Type B pancreatic cell (in vitro differentiated cells): ENCODE measurements at places on chromosomes 6 and 20. TPM values are rescaled to one million over a fixed set of nuclear protein-coding genes. Genes with fewer than 3 reads are reported as not detected.
A peak's percentile ranks its signal among the peaks of the same experiment; 100 is the strongest.

SMLR1 gene
- total RNA-seq, result 0.53 and 1.3 TPM in 2 replicates

EPB41L1 gene
- 62.7 and 68.1 TPM in 2 replicates for total RNA-seq

STMND1 gene
- 0.43 and 2.2 TPM in 2 replicates for total RNA-seq

DNA sequence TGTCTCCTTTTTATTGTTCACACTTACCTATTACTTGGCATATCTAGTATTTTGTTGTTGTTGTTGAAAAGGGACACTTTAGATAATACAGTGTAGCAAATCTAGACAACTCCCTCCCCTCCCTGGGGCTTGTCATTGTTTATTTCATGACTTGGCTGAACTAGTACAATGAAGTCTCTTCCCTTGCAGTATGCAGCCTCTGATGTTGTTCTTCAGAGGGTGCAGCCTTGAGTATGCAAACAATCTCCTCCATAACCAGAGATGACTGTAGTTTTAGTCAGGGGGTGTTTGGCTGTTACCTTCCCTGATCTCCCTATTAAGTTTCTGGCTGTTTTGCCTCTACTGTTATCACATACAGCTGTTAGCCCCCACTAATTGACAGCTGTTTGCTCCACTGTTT is 315.4 kb upstream of the RUNX2 start:
- DNase-seq, result no peak

DNA sequence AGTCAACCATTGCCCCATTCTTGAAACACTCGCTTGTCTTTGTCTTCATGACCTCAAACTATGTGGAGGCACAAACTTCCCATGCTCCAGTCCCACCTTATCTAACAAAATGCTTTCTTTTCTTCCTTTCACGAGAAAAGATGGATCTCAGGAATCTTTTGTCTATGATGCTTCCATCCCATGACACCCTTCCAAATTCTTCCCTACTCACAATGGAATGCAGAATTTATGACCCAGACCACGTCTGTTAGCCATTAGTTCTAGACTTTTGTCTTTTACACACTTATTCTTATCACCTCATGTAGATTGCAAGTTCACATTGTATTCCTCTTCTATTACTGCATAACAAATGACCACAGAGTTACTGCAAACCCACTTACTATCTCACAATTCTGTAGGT is 24.2 kb upstream of the LAMP5 start:
- DNase-seq, result no peak

GRCh38 chr6:25424303-25424702 is 145.1 kb downstream of the CARMIL1 start:
- DNase-seq, result no peak

RAD21L1 gene
- total RNA-seq, result not detected in 2 replicates

DNA sequence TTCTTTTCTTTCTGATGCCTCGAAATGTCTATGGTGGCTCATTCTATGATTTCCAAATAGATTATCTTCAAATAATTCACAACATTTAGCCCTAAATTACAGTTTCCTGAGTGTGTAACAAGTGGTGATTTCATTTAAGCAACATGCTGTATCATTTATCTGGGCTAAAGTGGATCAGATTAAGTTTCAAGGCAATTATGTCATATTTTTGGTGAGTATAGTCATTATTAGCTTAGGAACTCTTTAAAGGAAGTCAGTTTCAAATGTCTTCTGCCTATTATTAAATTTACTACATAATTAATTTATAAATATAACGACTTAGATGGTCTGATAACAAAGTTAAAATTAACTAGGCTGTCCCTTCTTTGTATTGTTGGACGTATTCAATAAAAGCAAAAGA is 847.9 kb upstream of the FLRT3 start:
- DNase-seq, result no peak

C20orf96 gene
- total RNA-seq, result 12.6 and 27.0 TPM in 2 replicates

DNA sequence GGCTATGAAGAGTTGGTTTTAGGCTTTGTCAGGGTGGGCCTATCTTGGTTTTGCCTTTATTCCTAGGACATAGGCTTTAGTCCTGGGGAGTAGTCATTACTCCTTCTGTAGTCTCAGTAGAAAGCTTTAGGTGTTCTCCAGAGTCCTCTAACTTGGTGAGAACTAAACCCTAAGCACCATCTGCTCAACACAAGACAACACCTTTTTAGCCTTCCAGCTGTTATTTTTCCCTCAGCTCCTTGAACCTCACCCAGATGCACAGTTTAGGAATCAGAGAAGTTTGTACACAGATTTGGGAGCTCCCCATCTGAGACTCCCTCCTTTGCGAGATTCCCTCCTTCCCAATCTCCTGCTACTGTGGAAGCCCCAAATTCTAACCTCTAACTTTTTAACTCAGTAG is 141.3 kb downstream of the QRSL1 start:
- no peak for DNase-seq

DNA sequence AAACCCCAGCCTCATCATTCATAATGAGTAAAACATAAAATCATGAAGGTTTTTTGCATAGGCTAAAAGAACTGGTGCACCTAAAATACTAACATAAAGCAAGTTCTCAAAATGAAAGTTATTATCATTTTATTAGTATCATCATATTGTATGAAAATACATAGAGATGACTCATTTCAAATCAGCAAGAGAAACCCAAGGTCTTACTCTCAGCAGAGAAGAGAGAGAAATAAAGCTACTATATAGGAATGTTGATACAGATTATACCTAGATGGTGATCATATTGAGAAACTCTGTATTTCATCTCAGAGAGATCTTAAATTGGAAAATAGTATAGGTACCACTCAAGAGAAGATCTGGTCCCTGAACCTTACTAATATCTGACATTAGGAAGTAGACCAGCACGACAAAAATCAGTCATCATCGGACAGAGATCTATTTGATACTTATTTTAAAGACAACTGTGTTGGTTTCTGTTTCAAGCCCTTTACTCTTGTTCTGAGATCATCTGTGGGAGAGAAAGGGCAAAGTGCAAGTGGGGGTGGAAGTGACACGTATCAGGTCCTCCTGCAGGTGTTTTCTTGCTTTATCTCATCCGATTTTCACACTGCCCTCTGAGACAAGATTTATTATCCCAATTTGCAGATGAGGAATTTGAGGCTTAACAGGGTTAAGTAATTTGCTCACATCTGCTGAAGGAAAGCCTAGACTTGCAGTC is 532.3 kb downstream of the MAFB start:
- DNase-seq, result no peak

FRK gene
- total RNA-seq, result 6.2 and 13.2 TPM in 2 replicates

GRCh38 chr6:98136333-98136732 is 698.0 kb upstream of the POU3F2 start:
- no peak for DNase-seq

- DNase-seq, result no peak
These were observed 16.0 kb downstream of the HFE start for GRCh38 chr6:26103141-26103769.

- no peak for DNase-seq
These were observed 109.1 kb downstream of the LY86 start for GRCh38 chr6:6697620-6698019.

DNA sequence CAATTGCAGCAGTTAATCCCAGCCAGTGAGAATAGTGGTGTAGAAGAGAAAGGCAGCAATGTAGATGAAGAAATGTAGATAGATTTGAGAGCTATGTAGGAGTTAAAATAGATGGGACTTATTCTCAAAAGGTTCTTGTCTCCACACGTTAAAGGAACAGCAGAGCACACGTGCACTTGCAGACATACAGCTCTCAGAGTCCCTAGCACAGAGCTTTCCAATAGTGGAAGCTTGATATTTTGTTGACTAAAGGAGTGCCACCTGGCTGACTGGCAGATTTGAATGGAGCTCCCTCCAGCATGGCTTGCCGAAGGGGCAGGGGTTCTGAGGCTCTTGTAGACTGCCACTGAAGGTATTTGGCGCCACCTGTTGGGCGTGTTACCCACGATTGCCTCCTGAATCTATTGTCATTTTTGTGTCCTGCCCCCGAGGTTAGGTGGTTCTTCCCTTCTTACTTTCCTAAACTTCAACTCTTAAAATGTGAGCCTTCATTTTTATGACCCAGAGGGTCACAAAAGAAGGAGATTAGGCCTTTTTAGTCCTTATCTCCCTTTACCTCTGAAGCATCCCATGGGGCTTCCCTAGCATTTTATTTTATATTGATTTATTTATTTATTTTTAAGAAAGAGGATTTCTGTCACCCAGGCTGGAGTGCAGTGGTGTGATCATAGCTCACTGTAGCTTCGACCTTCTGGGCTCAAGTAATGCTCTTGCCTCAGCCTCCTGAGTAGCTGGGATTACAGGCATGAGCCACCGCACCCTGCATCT is 16.4 kb downstream of the BRD2 start:
- DNase-seq, result peak; percentile 86

DNA sequence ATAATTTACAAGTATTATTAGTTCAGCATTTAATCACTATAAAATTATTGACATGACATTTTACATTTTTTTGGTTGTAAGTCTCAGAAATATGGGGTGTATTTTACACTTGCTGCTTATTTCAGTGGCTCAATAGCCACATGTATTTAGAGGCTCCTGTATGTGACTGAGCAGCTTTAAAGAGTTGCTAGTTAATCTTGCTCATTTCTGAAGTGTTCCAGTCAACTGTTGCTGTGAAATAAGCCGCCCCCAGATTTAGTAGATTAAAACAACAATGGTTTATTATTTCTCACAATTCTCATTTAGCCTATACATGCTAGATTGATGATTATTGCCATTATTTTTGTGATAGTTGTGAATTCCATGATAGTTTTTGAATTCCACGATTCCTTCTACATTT is 23.0 kb downstream of the CD109 start:
- no peak for DNase-seq

DNA sequence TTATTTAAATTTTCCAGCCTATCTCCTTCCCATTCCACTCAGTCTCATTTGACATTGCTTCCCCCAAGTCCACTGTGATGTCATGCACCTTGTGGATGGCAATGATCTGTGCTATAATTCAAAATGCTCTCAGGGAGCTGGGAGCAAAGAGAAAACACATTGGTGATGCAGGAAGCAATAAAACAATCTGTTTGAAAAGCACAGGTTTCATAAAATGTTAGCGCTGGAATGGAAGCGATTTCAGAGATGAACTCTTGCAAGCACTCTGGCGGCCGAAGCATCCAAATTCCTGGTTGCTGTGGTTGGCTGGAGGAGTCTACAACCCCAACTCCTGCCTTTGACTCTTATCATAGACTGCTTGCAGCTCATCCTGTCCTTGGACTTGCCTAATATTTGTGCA is 167.0 kb downstream of the GMPR start:
- DNase-seq, result no peak

RNF182 gene
- 2.8 and 12.3 TPM in 2 replicates for total RNA-seq

DNA sequence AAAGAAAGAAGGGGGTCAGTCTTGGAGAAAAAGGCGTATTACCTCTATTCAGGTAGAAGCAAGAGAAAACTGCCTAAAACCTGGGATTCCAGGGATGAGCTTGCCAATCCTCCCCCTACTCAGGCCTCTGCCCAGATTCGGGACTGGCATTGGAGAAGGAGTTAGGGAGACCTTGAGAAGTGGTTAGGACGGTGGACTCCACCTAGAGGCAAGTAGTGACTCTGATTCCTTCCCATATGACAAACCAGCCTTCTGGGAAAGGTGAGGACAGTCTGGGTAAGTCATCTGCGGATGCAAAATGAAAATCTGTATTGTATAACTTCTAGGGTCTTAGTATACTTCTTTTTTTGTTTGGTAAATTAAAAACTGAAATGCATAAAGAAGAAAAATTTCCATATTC is 43.8 kb downstream of the SLX4IP start:
- no peak for DNase-seq

EPHA7 gene
- total RNA-seq, result 22.7 and 48.9 TPM in 2 replicates
